ENCODE measurements at places on chromosomes 6 and 20.

DNA sequence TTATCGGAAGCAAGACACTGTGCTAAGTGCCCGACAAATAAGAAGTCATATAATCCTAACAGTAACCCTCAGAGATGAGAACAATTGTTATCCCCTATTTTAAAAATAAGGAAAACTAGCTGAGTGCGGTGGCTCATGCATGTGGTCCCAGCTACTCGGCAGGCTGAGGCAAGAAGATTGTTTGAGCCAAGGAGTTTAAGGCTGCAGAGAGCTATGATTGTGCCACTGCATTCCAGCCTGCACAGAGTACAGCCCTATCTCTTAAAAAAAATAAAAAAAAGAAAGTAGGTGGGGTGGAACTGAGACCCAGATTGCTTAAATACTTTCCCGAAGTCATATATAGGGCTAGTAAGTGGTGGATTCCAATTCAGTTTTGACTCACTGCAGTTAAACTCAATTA, 84.7 kb downstream of the UST start:
- DNase-seq: no peak

DNA sequence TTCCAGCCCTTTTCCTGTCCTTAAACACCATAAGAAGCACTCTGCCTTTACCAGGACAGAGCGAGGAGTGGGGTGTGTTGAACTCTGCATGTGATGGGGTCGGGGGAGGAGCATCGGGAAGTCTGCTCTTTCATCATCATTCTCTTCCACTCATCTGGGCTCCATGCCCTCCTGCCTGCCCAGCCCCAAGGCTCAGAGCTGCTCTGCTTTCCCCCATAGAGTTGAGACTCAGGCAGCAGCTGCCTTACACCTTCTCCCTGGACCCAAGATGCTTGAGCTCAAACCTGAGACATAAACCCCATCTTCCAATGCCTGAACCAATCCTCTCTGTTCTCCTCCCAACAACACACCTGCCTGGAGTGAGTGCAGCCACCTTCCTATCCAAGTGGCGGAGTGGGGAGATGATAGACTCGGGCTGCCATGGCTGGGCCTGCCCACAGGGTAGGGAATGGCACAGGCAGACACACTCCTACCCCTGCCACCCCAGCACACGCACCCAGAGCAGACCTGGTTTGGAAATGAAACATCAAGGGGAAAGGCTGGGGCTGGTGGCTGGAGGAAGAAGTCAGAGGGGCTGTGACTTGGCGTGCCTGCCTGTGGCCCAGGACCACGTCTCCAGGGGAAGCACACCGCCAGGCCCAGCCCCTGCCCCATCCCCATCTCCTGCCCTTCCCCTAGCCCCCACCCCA, 28.4 kb downstream of the TFEB start:
- no peak for DNase-seq

DNA sequence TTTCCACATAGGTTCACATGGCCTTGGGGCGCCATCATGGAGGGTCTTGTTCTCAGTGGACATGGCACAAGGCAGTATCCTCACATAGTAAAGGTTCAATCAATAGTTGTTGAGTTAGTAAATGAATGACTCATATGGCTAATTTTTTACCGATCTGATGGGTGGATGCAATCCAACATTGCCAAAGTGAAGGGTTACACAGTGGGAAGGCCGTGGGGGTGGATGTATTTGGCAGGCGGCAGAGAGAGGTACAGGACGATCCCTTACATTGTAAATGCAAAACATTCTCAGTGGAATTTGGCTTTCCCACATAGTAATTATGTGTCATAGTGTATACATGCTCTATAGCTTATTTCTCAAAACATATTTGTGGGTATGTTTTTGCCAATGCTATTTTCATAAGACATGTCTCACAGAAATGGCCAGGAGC, 21.0 kb upstream of the PDE7B start:
- DNase-seq: no peak

DNA sequence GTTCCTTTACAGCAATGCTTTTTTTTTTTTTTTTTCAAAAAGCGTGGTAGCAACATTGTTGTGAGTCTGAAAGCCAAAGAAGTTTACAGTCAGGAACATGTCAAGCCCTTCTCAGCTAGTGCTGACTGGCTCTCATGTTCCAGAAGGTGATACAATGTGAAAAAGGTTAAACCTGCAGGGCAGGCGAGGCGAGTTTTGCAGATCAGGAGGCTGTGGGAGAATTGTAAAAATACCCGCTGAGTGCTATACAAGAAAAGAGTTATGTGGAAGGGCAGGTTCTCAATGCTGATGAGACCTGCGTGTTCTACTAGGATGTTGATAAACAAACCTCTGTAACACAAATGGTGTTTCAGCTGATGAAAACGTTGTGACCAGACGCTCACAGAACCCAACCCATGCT, 30.9 kb upstream of the RPP40 start:
- no peak for DNase-seq

DNA sequence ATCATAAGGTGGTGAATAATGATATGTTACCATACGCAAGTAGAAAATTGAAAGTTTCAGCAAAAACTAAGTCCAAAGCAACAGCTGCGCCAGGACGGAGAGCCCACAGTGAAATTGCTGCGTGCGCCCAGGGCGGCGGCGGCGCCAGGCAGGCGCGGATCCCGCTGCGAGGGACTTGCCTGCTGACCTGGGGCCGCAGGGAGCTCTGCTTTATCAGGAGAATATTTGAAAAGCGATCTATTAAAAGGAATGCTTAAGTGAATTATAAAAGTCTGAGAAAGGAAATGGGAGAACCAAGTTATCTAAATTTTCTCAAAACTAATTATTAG, 85.4 kb downstream of the THBS2 start:
- DNase-seq: no peak

DNA sequence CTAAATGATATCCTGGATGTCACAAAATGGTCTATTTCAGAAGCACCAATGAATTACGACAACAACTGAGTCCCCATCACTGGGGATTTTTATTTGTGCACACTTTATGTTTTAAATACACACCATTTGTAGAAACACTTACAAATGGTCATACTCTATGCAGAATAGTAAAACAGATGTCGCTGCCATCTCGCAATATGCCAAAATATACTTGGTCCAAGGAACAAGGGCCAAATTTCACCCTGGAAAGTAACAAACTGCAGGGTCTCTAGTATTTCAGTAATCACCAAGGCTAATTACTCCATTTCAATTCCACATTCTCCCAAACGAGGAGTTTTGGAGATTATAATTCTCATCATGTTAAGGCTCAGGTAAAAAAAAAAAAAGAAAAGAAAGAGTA, 215.2 kb downstream of the LMBRD1 start:
- DNase-seq: no peak

DNA sequence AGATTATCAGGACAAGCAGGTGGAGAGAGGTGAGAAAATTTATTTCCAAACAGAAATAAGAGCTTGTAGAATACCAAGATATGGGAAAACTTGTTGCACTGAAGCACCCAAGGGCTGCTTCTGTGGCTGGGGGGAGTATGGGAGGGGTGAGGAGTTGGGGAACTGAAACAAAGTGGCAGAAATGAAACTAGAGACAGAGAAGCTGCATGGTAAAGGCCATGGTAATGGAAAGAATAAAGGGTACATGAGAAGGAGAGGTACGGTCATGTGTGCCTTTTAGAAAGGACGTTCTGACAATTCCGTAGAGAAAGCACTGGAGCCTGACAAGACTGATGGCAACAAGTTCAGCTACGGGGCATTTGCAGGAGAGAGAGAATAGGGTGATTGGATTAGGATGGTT, 51.6 kb upstream of the RIN2 start:
- no peak for DNase-seq

DNA sequence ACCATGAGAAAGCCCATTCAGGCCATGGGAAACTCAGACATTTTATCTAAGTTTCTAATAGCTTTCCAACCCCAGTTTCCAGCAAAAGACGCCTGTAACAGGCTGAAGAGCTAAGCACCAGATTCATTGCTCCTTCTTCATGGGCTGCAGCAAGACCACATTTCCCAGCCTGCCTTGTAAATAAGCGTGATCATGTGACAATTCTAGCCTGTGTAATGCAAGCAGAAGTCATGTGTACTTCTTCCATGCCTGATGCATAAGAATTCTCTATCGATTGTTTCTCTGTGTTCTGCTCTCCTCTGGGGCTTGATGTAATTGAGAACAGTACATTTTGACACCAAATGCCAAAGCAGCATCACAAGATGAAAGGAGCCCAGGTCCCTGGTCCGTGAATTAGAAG, 6.8 kb downstream of the PCSK2 start:
- DNase-seq: no peak

DNA sequence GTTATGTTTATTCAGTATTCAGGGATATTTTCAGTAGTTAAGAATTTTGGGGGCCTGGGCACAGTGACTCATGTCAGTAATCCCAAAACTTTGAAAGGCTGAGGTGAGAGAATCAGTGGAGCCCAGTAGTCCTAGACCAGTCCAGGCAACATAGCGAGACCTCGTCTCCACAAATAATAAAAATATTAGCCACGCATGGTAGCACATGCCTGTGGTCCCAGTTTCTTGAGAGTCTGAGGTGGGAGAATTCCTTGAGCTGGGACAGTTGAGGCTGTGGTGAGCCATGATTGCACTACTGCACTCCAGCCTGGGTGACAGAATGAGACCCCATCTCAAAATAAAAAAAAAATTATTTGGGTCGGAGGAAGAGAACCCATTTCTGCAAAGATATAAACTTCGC, 20.3 kb downstream of the ADGRG6 start:
- DNase-seq: no peak

DNA sequence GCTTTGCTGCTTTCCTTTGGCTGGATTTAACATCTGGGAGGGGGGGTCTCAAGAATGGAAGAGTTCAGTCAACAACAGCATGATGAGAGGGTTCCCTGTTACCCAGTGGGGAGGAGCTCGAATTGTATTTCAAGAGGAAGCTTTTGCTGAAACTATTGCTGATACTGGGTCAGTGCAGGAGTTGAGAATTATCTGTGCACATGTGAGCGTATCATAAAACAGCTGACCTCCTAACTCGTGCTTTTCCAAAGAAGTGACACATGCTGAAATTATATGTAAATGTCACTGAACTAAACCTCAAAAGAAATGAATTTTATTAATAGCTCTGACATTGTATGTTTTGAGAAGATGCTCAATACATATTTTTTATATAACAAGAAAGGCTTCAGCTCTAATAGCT, 96.3 kb downstream of the PHF3 start:
- DNase-seq: no peak

Measured in CD4-positive, alpha-beta T cell treated with Interleukin-17A for 1 hour (primary cell).